ENCODE measurements at places on chromosomes 1 and 21. TPM values are rescaled to one million over a fixed set of nuclear protein-coding genes. Genes with fewer than 3 reads are reported as not detected.

Gene DCST2
- total RNA-seq = 1.4 TPM

DNA sequence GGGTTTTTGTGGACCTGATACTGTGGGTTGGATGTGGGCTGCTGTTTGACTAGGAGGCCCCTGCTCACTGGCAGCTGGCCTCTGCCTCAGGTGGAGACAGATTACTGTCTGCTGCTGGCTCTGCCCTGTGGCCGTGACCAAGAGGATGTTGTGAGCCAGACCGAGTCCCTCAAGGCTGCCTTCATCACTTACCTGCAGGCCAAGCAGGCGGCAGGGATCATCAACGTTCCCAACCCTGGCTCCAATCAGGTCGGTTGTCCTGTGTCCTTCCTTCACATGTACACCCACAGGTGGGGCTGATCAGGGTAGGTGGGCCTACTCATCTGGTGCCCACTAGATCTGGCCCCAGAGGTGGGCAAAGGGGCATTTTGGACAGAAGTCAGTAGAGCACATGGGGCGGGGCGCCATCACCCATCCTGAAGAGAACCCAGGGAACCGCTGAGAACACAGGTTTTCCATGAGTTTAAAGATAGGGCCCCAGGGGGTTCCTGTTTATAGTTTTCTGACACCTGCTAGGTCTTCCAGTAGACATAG lies 37.2 kb downstream of the ZBTB17 start:
- H3K4me3 ChIP-seq = no peak overlapping the region
- H3K4me1 ChIP-seq = no peaks in the 10 kb centered on the region
- peaks cover 58% of the 10 kb centered on the region for H3K36me3 ChIP-seq
- no peaks in the 10 kb centered on the region for H3K27me3 ChIP-seq
- H3K27ac ChIP-seq = no peak overlapping the region
- no peak for DNase-seq

GRCh38 chr1:15640667-15641066 lies 23.4 kb downstream of the DDI2 start:
- H3K36me3 ChIP-seq = peaks cover 25% of the 10 kb centered on the region
- no peak overlapping the region for H3K27ac ChIP-seq
- H3K27me3 ChIP-seq = no peaks in the 10 kb centered on the region
- H3K4me1 ChIP-seq = no peaks in the 10 kb centered on the region
- no peak for DNase-seq

DNA sequence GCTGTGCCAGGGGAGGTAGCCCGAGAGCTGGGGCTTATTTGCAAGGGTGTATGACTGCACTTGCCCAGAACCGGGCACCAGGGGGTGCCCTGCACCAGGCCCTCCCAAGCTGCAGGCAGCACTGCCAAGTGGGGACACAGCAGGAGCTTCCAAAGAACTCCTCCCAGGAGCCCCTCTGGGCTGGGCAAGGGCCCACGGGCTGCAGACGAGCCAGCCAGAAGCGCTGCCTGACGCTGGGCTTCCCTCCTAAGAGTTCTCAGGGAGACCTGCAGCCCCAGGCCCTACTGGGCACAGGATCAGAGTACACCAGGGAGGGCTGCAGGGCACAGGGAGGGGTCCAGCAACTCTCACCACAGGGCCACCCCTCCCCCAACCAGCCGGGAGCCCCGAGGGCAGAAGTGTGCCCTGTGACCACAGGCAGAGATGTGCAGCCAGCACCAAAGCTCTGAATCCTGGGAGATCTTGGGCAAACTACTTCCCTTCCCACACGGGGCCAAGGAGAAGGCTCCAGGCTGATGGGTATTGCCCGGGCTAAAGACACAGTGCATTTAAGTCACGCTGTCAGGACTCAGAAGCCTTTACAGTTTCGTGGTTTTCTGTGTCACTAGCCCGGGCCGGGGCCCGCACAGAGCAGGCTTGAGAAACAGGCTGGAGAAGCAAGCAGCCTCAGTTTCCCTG lies 63.4 kb downstream of the KCNAB2 start:
- peak; percentile 66 for DNase-seq
- H3K4me3 ChIP-seq = no peak overlapping the region
- H3K4me1 ChIP-seq = no peaks in the 10 kb centered on the region
- H3K27me3 ChIP-seq = peaks cover 70% of the 10 kb centered on the region

- H3K27ac ChIP-seq = peak overlapping the region; percentile 31
- no peak for DNase-seq
Measured at GRCh38 chr1:175208773-175209492, 16.4 kb upstream of the KIAA0040 start.

GRCh38 chr1:34279971-34280370 lies 103.3 kb downstream of the C1orf94 start:
- no peak overlapping the region for H3K4me3 ChIP-seq
- H3K27me3 ChIP-seq = no peaks in the 10 kb centered on the region
- no peaks in the 10 kb centered on the region for H3K36me3 ChIP-seq
- DNase-seq = no peak
- no peaks in the 10 kb centered on the region for H3K4me1 ChIP-seq

- H3K4me1 ChIP-seq = no peaks in the 10 kb centered on the region
- H3K4me3 ChIP-seq = no peak overlapping the region
- no peaks in the 10 kb centered on the region for H3K36me3 ChIP-seq
- no peak overlapping the region for H3K27ac ChIP-seq
Measured at GRCh38 chr1:36520771-36521420, 38.2 kb upstream of the CSF3R start.

DNA sequence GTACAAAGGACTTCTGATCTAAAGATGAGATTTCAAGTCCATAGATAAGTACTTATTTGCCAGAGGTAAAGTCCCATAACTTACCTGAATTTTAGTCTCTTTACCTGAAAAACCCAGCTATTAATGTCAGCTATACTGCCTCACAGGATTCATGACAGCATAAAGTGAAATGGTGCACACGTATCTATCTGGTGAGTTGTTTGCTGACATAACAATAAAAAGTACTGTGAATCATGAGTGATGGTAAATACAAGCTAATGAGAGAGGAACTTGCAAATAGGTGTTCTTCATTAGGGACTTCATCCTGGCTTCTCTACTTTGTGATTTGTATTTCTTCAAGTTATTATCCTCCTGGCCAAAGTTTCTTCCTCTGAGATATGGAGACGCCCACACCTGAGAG lies 225.1 kb upstream of the C8B start:
- H3K4me1 ChIP-seq = no peaks in the 10 kb centered on the region
- H3K27ac ChIP-seq = no peak overlapping the region
- H3K36me3 ChIP-seq = no peaks in the 10 kb centered on the region

Measured in Calu3 (cell line).